ENCODE measurements at places on chromosomes 3 and 15.

- no peaks in the 10 kb centered on the region for H3K4me1 ChIP-seq
- H3K27ac ChIP-seq: no peak overlapping the region
- H3K36me3 ChIP-seq: no peaks in the 10 kb centered on the region
- H3K27me3 ChIP-seq: no peaks in the 10 kb centered on the region
- no peak overlapping the region for H3K4me3 ChIP-seq
Measured at GRCh38 chr3:61819861-61820260, 258.5 kb downstream of the PTPRG start.

DNA sequence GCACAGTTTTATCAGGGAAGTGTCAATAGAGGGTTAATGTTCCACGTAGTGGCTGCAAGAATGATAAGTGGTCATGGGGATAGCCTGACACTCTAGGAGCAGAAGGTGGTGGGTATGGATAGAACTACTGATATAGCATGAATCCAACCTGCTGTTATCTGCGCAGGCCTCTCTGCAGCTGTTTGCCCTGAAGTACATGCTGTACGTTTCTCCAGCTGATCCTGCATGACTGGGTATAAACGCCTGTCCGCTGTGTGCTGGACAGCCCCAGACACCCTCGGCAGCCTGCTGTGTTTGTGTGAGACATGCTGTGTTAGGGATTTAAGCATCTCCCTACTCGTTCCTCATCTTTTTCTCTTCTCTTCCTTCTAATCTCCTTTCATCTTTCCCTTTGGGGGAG is 87.1 kb downstream of the LPP start:
- H3K4me3 ChIP-seq: no peak overlapping the region
- DNase-seq: no peak
- no peaks in the 10 kb centered on the region for H3K27me3 ChIP-seq
- peaks cover 2% of the 10 kb centered on the region for H3K36me3 ChIP-seq
- no peaks in the 10 kb centered on the region for H3K4me1 ChIP-seq

DNA sequence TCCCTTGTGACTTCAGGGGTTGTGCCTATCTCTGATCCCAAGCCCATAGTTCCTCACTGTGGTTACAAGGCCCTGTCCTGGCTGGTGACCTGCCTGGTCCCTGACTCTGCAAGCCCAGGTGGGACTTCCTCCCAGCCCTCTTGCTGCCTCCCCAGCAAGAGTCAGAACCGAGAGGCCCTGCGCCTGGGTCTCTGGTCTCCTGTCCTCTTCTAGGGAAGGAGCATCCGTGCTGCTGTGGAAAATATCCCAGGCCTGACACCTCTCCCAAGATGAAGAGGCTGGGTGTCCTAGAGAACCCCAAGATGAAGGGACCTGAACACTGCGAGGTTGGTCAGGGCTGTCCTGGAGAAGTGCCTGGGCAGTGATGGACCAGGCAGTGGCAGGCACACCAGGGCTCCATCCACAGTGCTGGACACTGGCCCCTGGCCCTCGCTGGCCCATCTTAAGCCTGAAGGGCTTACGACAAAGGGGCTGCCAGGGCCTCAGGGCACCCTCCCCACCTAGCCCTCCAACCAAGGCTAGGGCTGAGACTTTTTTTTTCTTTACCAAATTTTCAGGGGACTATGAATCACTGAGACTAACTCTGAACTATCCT is 32.7 kb downstream of the PTH1R start:
- H3K4me1 ChIP-seq: no peaks in the 10 kb centered on the region
- H3K27me3 ChIP-seq: no peaks in the 10 kb centered on the region
- DNase-seq: no peak
- H3K4me3 ChIP-seq: no peak overlapping the region

DNA sequence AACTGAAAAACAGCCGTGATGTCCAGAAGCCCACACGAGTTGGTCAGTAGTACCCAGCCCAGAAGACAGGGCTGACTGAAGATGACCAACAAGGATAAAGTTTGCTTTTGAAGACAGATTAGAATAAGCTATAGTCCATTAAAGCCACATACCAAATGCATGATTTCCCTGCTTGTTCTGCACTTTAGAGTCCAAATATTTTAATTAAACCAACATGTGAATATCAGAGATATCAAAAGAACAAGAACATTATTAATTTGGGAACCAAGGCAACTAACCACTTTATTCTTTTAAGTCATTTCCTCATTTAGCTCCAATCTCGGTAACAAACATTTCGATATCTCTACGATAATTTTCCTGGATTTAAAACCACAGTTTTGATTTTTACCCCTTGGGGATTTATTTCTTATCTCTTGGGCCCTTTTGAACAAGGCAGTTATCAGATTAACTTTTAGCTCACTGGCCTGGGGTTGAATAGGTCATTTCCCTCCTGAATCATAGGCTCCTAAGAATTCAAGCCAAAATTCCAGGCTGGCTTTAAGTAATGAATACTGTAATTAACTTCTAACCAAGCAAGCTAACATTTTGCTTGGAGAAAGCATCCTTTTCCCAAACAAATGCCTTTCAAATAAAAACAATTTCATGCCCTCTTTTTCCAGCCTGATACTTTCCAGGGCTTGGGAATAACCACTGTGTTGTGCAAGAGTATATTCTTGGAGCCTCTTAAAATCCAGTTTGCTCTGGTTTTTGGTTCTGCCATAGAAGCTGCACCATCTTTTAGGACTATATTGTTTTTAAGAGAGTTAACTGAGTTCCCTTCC is 102.9 kb upstream of the NR2E3 start:
- no peak overlapping the region for H3K27ac ChIP-seq
- H3K4me3 ChIP-seq: no peak overlapping the region
- H3K36me3 ChIP-seq: no peaks in the 10 kb centered on the region

DNA sequence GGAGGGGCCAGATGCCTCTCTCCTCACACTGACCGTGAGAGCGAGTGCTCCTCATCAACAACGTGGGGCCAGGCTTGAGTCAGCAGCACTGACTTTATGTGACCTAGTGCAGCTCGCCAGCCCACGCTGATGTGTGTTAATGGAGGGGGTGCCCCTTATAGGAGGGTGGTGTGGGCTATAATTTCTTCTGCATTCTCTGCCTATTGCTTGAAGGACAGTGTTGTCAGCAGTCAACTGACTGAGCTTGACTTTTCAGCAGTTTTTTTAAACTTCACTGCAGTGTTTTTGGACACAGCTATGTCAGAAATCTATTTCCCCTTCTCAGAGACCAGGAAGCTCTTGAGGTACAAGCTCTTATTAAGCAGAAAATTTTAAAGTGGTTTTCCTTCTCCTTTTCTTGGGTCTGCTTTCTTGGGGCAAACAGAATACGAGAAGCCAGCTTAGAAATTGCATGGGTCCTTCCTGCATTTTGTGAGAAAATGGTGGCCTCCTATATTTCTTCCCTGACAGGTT is 304.8 kb upstream of the CTDSPL start:
- H3K4me3 ChIP-seq: no peak overlapping the region
- no peak overlapping the region for H3K27ac ChIP-seq
- H3K36me3 ChIP-seq: no peaks in the 10 kb centered on the region
- no peaks in the 10 kb centered on the region for H3K27me3 ChIP-seq
- no peak for DNase-seq

DNA sequence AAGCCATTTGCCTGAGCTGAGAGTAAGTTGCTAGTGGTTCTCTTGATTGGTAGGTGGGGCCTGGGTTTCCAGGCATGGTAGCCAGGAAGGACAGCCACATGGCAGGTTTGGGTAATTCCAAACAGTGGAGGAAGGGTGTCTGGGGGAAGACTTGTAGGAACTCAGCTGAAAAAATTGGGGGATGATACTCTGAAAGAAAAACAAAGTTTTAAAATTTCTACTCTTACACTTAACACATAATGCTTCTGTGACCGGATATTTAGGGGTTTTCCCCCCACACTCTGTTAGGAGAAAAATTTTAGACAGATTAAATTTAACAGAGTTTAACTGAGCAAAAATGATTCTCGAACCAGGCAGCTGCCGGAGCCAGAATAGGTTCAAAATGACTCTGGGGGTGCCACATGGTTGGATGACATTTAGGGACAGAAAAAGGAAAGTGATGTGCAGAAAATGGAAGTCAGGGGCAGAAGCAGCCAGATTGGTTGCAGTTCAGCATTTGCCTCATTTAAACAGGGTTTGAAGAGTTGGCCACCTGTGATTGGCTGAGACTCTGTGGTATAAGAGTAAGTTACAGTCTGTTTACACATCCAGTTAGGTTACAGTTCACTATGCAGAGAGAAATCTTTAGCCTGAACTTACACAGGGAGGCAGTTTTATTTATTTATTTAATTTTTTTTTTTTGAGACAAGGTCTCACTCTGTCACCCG is 8.1 kb downstream of the B2M start:
- no peaks in the 10 kb centered on the region for H3K4me1 ChIP-seq
- H3K4me3 ChIP-seq: no peak overlapping the region
- H3K36me3 ChIP-seq: peaks cover 3% of the 10 kb centered on the region

DNA sequence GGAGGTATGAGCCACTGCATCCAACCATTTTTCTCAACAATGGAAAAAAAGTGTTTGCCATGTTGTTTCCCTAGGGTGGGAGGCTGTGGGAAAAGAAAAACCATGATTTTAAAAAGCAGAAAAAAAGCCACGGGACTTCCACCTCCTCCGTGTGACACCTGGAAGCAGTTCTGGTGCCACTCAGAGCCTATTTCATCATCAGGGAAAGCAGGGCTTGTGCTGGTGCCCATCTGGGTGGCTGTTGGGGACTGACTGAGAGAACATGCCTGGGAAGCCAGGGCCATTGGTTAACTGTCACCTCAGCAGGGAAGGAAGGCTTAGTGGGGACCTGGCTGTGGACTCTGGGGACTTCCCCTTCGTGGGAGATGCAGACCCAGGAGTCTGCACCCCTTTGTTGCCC is 7.3 kb downstream of the RNU5B-1 start:
- H3K36me3 ChIP-seq: no peaks in the 10 kb centered on the region
- no peaks in the 10 kb centered on the region for H3K27me3 ChIP-seq
- DNase-seq: no peak
- no peak overlapping the region for H3K27ac ChIP-seq
- H3K4me1 ChIP-seq: no peaks in the 10 kb centered on the region
- no peak overlapping the region for H3K4me3 ChIP-seq

- no peaks in the 10 kb centered on the region for H3K4me1 ChIP-seq
- H3K27me3 ChIP-seq: no peaks in the 10 kb centered on the region
- H3K4me3 ChIP-seq: no peak overlapping the region
- no peaks in the 10 kb centered on the region for H3K36me3 ChIP-seq
Measured at GRCh38 chr3:39707314-39707909, 102.0 kb upstream of the MYRIP start.

DNA sequence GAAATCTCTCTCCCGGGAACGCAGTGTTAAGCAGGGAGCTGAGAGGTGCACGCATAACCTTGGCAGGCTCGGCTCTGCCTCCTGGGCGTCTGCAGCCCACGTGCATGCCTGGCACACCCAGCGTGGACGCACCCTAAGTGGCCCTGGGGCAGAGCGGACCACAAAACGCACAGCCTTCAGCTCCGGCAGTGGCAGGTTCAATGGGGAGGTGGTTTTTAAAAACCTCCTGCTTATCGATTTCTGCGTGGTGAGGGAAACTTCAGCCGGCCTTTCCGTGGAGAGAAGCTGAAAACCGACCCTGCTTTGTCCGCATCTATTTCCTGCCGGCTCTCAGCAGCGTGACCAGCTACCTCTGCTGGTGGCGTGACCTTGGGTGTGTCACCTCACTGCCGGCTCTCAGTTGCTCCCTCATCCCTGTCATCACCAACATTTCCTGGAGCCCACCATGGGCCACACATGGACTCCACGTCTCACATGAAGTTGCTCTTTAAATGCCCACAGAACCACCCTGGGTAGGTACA is 134.8 kb upstream of the MEF2A start:
- H3K4me3 ChIP-seq: no peak overlapping the region
- H3K36me3 ChIP-seq: no peaks in the 10 kb centered on the region
- DNase-seq: no peak
- no peak overlapping the region for H3K27ac ChIP-seq
- H3K4me1 ChIP-seq: no peaks in the 10 kb centered on the region

DNA sequence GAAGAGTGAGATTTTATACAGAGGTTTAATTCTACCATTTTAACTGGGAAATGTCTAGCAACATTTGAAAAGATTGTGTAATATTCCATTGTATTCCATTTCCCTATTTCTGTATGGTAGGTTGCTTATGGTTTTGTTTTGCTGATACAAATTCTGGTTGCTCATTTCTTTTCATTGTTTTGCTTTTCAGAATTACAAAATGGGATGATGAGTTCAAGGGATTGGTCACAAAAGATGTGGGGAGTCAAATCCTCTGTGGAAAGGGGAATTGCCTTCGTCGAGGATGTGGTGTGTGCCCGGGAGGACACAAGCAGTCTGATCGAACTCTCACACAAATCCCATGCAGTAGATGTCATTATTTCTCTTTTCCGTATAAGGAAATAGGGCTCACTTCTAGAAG is 18.3 kb downstream of the SLCO3A1 start:
- H3K4me3 ChIP-seq: no peak overlapping the region
- no peaks in the 10 kb centered on the region for H3K36me3 ChIP-seq
- DNase-seq: no peak
- H3K27me3 ChIP-seq: no peaks in the 10 kb centered on the region

DNA sequence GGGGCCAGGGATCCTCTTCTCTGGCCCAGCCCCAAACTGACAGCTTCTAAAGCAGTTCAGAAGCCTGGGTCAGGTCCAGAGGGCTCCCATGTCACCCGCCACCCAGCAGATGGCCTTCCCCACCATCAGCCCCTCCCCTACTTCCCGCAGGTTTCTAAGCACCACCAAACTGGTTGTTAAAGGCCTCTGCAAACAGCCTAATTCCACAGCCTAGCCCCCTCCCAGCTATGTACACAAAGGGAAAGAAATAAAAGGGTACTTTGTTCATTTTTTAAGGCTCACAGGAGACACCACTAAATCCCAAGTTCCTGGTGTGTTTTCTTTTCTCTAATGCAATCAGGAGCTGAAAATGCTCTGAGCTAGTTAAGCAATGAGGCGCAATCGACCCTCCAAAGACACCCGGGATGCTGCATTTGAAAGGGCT is 30.6 kb downstream of the PLCH1 start:
- H3K27ac ChIP-seq: no peak overlapping the region
- H3K4me3 ChIP-seq: no peak overlapping the region
- H3K4me1 ChIP-seq: peaks cover 3% of the 10 kb centered on the region
- H3K27me3 ChIP-seq: no peaks in the 10 kb centered on the region

DNA sequence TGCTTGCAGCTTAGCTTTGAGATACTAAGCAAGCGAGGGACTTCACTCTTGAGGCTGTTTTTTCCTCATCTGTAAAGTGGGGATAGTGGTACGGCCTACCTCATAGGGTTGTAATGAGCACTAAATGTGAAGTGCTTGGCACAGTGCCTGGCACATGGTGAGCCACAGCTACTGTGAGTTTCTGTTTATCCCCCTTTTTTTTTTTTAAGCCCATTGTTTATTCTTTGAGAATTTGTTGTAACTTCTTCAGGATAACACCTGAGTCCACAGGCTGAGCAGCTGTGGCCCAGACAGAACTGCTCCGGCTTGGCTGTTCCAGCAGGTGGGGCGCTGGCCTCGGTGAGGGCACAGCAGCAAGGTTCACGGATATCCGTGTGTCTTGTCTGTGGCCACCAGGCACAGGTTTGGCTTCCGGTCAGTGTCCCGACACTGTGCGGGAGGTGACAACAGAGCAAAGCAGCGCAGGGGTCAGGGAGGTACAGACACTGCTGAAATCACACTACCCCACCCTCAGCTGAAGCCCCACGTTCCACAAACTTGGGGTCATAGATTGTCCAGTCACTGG is 7.3 kb upstream of the ISG20 start:
- no peak for DNase-seq
- no peak overlapping the region for H3K27ac ChIP-seq
- no peaks in the 10 kb centered on the region for H3K27me3 ChIP-seq
- H3K4me3 ChIP-seq: no peak overlapping the region

All from mesendoderm (in vitro differentiated cells).